ENCODE measurements at places on chromosomes 16 and 17. TPM values are rescaled to one million over a fixed set of nuclear protein-coding genes. Genes with fewer than 3 reads are reported as not detected.

- no peaks in the 10 kb centered on the region for H3K4me1 ChIP-seq
- no peaks in the 10 kb centered on the region for H3K36me3 ChIP-seq
- no peak for DNase-seq
Measured at GRCh38 chr17:62380253-62380652, at the start of gene EFCAB3. Gene EFCAB3, plus strand, starts transcription at chr17:62380553. Its CDS starts 2,427 bp downstream, at chr17:62382980.

DNA sequence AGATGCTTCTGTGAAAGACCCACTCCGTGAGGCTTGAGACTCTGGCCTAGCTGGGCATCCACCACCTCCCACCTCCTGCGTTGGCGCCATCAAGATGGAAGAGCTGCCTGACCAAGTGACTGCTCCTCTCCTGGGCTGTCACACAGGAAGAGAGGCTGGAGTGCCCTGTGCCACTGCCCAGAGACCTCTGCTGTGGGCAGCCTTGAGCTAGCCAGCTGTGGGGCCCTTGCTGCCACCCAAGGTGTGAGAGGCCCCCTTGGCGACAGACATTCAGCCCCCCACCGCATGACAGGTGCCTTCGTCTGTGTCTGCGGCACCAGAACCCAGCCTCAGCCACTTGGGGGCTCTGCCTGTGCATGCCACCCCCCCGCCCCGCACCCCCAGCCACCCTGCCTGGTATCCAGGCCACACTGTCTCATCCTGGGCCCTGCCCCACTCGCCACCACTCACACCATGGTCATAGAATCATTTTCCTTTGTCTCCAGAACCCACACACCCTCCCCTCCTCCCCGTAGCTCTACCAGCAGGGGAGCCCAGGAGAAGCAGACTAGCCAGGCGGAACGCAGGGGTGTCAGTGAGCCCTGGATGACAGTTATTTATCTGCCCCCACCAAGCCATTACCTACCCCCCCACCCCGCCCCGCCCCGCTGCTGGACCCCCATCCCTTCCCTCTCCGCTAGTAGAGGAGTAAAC lies 120.9 kb upstream of the LHX1 start:
- no peak for DNase-seq
- no peaks in the 10 kb centered on the region for H3K4me1 ChIP-seq
- no peaks in the 10 kb centered on the region for H3K36me3 ChIP-seq
- H3K27ac ChIP-seq = no peak overlapping the region
- no peaks in the 10 kb centered on the region for H3K27me3 ChIP-seq

- H3K27ac ChIP-seq = peak overlapping the region; percentile 84
- peaks cover 38% of the 10 kb centered on the region for H3K4me1 ChIP-seq
- H3K27me3 ChIP-seq = no peaks in the 10 kb centered on the region
- DNase-seq = no peak
Measured at GRCh38 chr16:19130852-19131824, 17.4 kb downstream of the ITPRIPL2 start.

DNA sequence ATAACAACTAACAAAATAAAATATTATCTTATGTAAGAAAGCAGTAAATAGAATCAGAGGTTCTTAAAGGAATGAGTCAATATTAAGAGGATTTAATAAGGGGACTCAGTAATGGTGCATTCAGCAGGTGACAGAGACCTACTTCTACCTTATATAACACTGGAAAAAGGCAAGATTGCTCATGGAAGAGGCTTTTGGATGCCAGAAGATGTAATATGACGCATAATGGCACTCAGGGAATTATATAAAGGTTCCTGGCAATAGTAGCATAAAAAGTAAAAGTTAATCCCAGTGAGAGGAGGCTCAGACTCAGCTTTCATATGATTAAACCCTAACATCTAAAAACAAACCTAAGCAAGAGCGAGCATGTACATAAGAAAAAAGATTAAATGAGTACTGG lies 136.0 kb upstream of the NACA2 start:
- no peaks in the 10 kb centered on the region for H3K36me3 ChIP-seq
- H3K4me1 ChIP-seq = no peaks in the 10 kb centered on the region
- H3K4me3 ChIP-seq = no peak overlapping the region

DNA sequence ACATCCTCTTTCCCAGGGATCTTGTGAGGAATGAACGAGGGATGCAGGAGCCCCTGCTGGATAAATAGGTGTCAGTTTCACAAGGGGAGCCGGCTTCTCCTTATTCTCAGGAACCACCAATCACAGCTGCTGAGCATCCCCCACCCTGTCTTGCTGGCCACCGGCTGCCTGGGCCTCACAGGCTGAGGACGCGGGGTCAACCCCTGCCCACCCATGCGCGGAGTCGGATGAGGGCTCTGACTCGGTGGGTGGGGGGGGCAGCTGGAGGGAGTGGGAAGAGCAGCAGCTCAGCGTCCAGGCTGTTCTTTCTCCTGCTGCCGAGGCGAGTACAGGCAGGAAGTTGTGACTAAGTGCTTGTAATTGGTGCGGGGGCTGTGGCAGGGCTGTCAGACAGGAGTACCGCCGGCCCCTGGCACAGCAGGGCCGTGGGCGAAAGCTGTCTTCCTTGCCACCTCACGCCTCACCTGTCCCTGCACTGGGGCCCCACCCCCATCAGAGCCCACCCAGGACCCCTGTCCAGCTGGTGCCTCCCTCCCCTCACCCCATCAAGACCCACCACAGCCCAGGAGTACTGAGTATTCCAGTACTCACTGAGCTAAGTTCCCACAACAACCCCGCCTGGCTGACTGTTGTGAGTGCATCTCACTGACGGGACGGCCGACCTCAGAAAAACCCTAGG lies 11.0 kb upstream of the DPEP1 start:
- H3K36me3 ChIP-seq = no peaks in the 10 kb centered on the region
- H3K27me3 ChIP-seq = no peaks in the 10 kb centered on the region
- H3K4me1 ChIP-seq = peaks cover 9% of the 10 kb centered on the region
- H3K4me3 ChIP-seq = peak overlapping the region; percentile 21
- no peak for DNase-seq
- H3K27ac ChIP-seq = no peak overlapping the region

GRCh38 chr17:79420318-79421243 lies 190.3 kb downstream of the RBFOX3 start:
- no peak overlapping the region for H3K4me3 ChIP-seq
- H3K27ac ChIP-seq = no peak overlapping the region
- H3K36me3 ChIP-seq = no peaks in the 10 kb centered on the region
- no peaks in the 10 kb centered on the region for H3K27me3 ChIP-seq
- DNase-seq = no peak

- no peak overlapping the region for H3K27ac ChIP-seq
- no peaks in the 10 kb centered on the region for H3K36me3 ChIP-seq
- DNase-seq = no peak
Measured at GRCh38 chr17:36921095-36921851, 16.0 kb upstream of the LHX1 start.

DNA sequence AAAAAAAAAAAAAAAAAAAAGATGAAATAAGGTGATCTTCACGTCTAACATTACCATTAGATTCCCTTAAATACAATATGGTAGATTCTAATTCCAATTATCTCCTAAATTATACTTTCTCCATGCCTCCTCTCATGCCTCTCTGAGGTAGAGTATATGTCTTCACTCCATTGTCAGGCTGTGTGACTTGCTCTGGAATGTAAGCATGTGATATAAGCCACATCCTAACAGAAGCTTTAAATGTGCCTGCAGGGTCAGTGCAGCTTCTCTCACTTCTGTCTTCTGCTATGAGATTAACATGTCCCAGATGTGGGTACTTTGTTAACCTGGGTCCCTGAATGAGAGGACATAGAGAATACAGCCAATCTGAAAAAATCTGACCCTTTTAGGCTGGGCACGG lies 32.6 kb downstream of the MED13 start:
- no peak for DNase-seq
- peaks cover 70% of the 10 kb centered on the region for H3K36me3 ChIP-seq
- H3K27ac ChIP-seq = no peak overlapping the region
- no peak overlapping the region for H3K4me3 ChIP-seq
- peaks cover 13% of the 10 kb centered on the region for H3K4me1 ChIP-seq

- peaks cover 24% of the 10 kb centered on the region for H3K4me1 ChIP-seq
- H3K27ac ChIP-seq = peak overlapping the region; percentile 95
- H3K4me3 ChIP-seq = peak overlapping the region; percentile 58
- H3K27me3 ChIP-seq = no peaks in the 10 kb centered on the region
- peaks cover 11% of the 10 kb centered on the region for H3K36me3 ChIP-seq
Measured at GRCh38 chr17:51154176-51154575, 817 bp downstream of the NME1 start.

GRCh38 chr16:61814726-61815347 lies 221.4 kb downstream of the CDH8 start:
- no peak for DNase-seq
- no peaks in the 10 kb centered on the region for H3K36me3 ChIP-seq
- no peak overlapping the region for H3K4me3 ChIP-seq

DNA sequence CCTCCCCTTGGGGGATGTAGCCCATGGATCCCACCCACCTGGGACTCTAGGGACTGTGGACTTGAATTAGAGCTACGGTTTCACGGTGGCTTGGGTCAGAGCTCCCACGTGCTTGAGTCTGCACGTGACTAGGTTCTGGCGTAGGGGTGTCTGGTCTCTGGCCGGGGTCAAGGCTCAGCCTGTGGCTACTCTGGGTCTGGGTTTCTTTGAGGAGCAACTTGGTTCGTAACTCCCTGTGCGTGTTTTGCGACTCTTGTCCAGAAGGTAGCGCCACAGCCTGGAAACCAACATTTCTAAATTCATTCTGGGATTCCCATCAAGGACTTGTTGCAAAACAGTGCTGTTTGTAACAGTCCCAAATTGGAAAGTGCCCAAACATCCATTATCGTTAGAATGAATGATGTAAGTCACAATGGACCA lies 470 bp upstream of the GGT6 start:
- peaks cover 21% of the 10 kb centered on the region for H3K4me1 ChIP-seq
- no peaks in the 10 kb centered on the region for H3K27me3 ChIP-seq
- H3K36me3 ChIP-seq = no peaks in the 10 kb centered on the region
- H3K27ac ChIP-seq = no peak overlapping the region

- no peaks in the 10 kb centered on the region for H3K36me3 ChIP-seq
- DNase-seq = no peak
Measured at GRCh38 chr17:27349540-27350021, 55.7 kb downstream of the WSB1 start.

- H3K27me3 ChIP-seq = no peaks in the 10 kb centered on the region
- DNase-seq = no peak
- H3K4me3 ChIP-seq = no peak overlapping the region
- peak overlapping the region; percentile 71 for H3K27ac ChIP-seq
- H3K36me3 ChIP-seq = no peaks in the 10 kb centered on the region
Measured at GRCh38 chr17:17729620-17730249, 48.5 kb downstream of the RAI1 start.

GRCh38 chr17:40617678-40618240 lies 29.9 kb downstream of the SMARCE1 start:
- H3K27ac ChIP-seq = peak overlapping the region; percentile 25
- H3K4me3 ChIP-seq = no peak overlapping the region
- peaks cover 24% of the 10 kb centered on the region for H3K4me1 ChIP-seq

SEPTIN1 gene
- total RNA-seq = 3.7 TPM

PSMC3IP gene
- 0.98 TPM for total RNA-seq

FBXO39 gene
- total RNA-seq = not detected

ITGAL gene
- total RNA-seq = 5.4 TPM

SLC6A4 gene
- total RNA-seq = 0.98 TPM

SLC5A2 gene
- not detected for total RNA-seq

ZNF594 gene
- 13.8 TPM for total RNA-seq

CHD9NB gene
- total RNA-seq = not detected
